Right ventricle myocardium superior (tissue), 1 donor: ENCODE measurements at places on chromosomes 5 and 9. TPM values are rescaled to one million over a fixed set of nuclear protein-coding genes. Genes with fewer than 3 reads are reported as not detected.

- no peak for DNase-seq
Measured at GRCh38 chr5:102069974-102070373, 226.1 kb downstream of the SLCO4C1 start.

- DNase-seq, result no peak
Measured at GRCh38 chr5:179217356-179217755, 127.9 kb downstream of the ADAMTS2 start.

DNA sequence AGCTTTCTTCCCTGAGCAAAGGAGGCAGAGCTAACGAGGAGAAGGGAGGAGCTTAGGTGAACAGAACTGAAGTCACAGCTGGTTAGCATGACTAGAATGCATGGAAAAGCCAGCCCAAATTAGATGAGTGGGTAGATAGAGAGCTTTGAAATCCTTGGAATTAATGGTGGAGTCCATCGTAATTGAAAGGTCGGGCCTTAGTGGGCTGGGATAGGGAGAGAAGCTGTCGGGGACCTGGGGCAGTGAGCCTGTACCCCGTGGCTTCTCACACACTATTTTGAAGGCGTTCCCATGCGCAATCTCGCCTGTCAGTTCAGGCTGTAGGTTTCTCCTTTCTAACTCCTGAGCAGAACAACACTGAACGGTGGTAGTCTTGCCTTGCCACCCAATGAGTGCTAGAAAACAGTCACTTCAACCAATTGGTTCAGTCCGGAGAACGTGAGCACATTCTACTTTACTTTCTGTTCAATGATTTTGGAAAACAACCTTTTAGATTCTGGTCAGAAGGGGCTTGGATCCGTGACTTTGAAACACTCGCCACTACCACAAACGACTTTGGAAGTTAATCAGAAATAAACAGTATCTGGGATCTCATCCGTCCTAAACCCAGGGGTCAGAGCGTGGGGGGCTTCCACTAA, 655 bp upstream of the RAI14 start:
- no peak for DNase-seq

DNA sequence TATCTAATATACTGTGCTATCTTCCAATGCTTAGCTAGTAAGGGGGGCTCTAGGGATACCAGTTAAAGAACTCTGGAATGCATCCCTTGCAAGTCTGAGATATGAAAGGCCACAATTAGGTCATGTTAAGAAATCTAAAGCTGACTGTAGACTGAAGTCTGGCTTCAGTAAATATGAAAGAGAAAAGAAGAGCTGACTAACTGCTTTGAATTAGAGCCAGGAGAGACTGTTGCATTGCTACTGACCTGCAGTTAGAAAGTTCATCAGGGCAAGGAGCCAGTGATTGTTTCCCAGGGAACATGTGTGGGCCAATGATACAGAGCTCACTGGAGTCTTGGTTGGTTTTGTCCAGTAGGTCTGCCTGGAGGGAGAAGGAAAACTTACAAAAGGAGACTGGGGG, 472.1 kb upstream of the TNC start:
- no peak for DNase-seq

GRCh38 chr9:37339923-37340322, 82.6 kb upstream of the GRHPR start:
- DNase-seq, result no peak

- DNase-seq, result no peak
Measured at GRCh38 chr5:75265731-75266130, 29.1 kb upstream of the ANKRD31 start.

DNA sequence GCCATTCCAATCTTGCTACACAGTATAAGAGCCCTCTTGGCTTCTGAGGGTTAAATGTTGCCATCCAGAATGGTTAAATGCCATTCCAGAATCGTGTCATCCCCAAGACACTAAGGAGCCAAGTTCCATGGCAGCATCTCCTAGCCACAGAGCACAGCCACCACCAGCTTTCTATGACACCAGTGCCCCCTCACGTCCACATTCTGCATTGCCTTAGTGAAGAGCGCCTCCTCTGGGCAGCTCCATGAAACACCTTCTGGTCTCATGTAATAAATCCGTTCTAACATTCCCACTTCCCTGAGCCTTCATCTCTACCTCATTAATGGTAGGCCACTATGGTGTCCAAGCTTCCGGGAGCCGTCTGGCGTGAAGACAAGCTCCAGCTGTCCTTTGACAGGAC, 12.4 kb downstream of the CBY3 start:
- peak; percentile 44 for DNase-seq

- DNase-seq, result no peak
Measured at GRCh38 chr5:136006164-136006563, 22.6 kb upstream of the TGFBI start.

IFNA21 gene
- not detected for total RNA-seq

IL4 gene
- total RNA-seq, result not detected
